ENCODE measurements at places on chromosomes 12 and 14. TPM values are rescaled to one million over a fixed set of nuclear protein-coding genes. Genes with fewer than 3 reads are reported as not detected.

DNA sequence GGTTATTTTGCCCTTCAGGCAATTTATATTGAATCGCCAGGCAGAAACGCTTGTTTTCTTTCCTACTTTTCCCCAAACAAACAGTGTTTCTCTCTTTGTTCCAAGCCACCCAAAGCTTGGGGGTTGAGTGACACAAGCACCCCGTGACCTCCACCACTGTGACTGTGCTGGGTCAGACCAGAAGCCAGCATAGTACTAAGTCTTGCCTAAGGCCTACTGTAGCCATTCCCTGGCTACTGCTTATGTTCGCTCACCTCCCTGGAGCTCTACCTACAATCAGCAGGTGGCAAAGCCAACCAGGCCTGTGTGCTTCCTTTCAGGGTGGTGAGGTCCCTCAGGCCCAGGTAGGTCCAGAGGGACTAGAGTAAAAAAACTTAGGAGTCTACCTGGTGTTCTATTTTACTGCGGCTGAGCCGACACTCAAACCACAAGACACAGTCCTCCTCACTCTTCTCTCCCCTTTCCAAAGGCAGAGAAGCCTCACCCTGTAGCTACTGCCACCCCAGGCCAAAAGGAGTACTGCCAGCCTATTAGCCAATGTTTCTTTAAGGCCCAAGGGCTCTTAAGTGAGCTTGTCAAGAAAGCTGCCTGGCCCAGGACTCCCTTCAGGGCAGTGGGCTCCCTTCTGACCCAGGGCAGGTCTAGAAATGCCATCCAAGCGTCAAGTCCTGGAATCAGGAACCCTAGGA, 411.8 kb upstream of the MIS18BP1 start:
- DNase-seq, result no peak

DNA sequence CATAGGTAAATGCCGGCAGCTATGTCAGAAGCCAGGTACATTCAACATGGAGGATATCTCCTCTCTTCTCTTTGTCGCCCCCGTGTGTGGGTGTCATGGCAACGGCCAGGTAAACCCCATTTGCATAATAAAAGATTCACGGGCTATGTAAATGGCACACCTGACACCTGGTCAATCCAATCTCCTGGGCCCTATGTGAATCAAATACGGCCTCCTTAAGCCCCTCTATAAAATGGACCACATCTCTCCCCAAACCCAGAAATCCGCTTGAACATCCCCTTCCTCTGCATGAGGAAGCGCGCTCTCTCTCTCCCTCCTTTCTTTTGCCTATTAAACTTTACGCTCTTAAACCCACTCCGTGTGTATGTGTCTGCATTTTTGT, 363.7 kb downstream of the SOX5 start:
- DNase-seq, result no peak

DNA sequence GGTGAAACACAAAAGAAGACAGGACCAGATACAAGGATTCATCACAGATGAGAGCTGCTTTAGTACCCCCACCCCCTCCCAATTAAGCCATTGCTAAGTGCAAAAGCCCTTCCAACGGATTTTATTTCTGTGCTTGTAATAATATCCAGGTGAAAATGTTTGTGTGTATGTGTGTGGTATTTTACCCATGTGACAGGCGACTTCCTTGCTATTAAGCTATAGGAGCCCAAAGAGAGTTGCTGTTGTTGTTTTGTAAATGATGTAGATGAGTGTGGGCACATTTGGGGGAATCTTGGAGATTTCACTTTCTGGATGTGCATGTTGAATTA, 3.2 kb upstream of the HOXC4 start:
- no peak for DNase-seq

DNA sequence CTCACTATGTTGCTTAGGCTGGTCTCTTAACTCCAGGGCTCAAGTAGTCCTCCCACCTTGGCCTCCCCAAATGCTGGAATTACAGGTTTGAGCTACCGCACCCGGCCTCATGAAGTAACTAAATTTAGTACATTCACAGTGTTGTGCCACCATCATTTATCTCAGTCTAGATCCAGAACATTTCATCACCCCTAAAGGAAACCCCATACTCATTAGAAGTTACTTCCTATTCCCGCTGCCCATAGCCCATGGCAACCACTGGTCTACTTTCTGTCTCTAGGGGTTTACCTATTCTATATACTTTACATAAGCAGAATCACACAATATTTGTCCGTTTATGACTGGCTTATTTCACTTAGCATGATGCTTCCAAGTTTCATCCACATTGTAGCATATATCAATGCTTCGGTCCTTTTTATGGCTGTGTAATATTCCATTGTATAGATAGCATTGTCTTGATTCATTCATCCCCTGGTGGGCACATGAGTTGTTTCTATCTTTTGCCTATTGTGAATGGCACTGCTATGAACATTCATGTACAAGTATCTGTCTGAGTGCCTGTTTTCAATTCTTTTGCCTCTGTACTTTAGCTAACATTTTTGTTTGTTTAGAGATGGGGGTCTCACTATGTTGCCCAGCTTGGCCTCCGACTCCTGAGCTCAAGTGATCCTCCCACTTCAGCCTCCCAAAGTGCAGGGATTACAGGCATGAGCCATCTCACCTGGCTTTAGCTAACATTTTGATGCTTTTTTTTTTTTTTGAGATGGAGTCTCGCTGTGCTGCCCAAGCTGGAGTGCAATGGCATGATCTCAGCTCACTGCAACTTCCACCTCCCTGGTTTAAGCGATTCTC, 10.2 kb upstream of the SH2B3 start:
- DNase-seq, result no peak

- DNase-seq, result no peak
These were observed 15.9 kb downstream of the HHIPL1 start for GRCh38 chr14:99660794-99661193.

GRCh38 chr12:50041962-50042361, 15.4 kb upstream of the ASIC1 start:
- no peak for DNase-seq

- DNase-seq, result no peak
These were observed 35.8 kb downstream of the AKAP6 start for GRCh38 chr14:32364941-32365340.

DNA sequence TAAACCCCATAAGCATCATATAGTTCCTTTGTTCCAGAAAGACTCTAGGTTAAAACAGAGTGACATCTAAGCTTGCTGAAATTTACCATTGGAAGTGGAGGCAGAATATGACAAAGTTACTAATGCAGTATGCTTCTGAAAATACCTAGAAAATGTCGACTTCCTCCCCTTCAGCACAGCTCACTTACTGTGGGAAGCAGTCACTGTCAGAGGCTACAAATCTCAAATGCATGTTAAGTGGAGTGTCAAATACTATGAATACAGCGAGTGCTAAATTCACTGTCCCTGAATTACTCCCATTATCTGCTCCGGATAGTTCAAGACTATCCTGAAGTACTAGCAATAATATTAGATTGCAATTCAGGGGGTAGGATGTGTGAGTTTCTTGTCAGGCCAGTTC, 1454.6 kb downstream of the AACS start:
- no peak for DNase-seq

DNA sequence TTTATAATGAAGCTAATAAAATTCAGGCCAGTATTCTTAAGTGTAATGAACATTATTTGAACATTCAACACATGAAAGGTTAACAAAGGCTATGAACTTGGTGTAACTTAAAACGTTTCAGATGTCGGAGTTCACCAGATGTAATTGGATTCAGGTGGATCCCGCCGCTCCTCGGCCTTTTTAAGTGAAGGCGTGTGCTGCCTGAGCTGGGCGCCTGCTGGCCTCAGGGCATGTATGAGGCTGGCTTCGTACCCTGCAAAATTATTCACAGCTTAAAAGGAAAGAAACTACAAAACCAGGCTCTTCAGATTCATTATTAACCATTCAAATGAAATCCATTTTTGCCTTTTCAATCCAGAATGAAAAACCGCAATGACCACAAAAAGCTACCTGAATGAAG, 69.9 kb downstream of the WIF1 start:
- no peak for DNase-seq

DNA sequence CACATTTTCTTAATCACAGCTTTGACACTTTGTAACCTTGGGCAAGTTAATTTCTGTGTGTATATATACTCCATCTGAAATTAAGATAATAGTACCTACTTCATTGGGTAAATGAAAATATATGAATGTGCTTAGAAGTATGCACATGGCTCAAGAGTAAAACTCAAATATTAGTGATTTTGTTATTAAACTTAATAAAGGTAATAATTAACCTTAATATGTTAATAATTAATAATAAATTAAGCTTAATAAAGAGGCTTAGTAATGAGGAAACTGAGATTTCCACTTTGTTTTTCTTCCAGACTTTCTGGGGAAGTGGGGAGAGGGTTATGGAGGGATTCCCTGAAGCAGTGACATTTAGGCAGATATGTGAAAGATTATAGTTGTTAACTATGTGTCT, 19.8 kb downstream of the USP15 start:
- no peak for DNase-seq

DNA sequence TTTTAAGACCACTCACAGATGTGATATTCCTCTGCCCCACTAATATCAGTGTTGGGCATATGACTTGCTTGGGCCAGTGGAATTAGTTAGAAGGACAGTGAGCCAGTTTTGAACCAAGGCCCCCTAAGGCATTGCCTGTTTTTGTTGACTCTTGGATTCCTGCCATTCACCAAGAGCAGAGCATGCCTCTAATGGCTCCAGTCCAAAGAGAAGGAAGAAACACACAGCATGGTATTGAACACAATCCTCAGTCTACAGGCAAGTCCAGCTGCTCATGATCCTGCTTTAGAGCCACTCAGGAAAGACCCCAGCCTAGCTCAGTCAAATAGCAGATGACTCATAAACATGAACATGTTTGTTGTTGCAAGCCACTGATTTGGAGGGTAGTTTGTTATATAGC, 1201.5 kb downstream of the BCL11B start:
- DNase-seq, result no peak

- DNase-seq, result peak; percentile 67
These were observed 44.0 kb upstream of the REP15 start for GRCh38 chr12:27652174-27652763.

DNA sequence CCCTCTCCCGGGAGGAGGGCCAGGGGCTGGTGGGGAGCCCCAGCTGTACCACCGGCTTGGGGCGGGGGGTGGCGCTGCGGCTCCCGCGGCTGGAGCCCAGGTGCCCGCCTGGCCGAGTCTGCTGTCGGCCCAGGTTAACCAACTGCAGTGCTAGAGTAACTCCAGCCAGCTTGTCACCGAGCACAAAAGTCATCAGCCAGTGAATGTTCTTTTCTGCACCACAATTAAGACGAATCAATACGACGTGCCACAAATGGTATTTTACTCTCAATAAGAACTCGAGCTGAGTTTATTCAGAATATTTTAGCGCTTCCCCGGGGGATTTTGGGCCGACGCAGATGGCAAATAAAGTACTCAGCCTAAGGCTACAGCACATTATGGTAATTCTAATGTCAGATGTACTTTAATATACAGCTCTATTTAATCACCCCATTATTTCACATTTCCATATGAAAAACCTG, 83.2 kb downstream of the BCL11B start:
- no peak for DNase-seq

- no peak for DNase-seq
These were observed 109.1 kb upstream of the PLXNC1 start for GRCh38 chr12:94039199-94039840.

- DNase-seq, result peak; percentile 50
These were observed 82.0 kb downstream of the ETV6 start for GRCh38 chr12:11731455-11731854.

GRCh38 chr12:75489613-75490210, 9.2 kb downstream of the GLIPR1 start:
- DNase-seq, result peak; percentile 76

DNA sequence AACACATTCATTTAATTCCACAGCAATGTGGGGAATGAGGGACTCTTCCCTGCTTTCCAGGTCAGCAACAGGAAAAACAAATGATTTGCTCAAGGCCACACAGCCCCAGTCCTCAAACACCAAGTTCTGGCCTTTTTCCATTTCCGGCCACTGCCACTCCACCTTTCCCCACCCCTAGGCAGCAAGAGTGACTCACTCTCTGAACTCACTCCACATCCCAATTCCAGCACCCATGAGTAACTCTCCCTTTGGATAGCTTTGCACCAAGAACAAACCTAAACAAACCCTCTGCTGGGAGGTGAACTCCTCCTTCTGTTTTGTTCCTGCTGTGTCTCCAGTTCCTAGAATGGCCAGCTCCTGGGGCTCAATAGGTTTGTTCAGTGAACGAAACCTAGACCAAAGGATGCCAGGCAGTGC, 30.4 kb upstream of the PLEKHG6 start:
- peak; percentile 95 for DNase-seq

- DNase-seq, result no peak
These were observed 31.7 kb upstream of the APPL2 start for GRCh38 chr12:105267711-105268110.

DNA sequence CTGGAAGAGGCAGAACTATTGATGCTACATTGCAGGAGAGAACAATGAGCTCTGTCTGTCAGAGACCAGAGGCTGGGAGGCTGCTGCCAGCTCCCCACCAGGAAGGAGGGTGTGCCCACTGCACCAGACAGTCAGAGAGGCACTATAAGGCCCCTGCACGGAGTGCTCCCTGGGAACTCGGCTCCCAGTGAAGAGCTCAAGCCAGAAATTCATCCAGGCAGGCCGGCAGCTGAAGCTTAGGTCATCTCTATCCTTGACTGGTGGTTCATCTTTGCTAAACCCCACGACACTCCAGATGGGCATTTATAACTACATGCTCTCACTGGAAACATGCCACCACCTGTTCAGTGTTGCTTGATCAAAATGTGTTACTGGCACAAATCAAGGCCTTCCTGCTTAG, 65.1 kb upstream of the GPATCH2L start:
- no peak for DNase-seq

DNA sequence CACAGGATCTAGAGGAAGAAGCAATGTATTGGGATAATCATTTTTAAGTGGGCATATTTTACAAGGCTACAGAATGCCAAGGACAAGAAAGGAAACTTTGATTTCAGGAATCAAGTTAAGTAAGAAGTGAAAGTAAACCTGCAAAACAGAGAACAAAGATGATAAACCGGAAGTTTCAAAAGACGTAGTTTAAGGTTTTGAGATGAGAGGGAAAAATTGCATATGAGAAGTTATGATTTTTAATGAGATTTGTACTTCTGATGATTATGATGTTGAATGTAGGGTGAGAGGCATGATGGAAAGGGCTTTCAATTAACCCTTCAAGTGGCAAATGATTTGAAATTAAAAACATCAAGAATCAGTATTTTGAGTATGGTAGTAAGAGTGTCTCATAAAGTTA, 134.9 kb downstream of the CAPZA3 start:
- no peak for DNase-seq

GRCh38 chr12:74490390-74491064, 47.1 kb upstream of the ATXN7L3B start:
- DNase-seq, result no peak

Gene LRRK2
- polyA plus RNA-seq, result 0.42 TPM

Gene PTPRQ
- polyA plus RNA-seq, result not detected

Gene KRT85
- polyA plus RNA-seq, result not detected

Gene SLC8A3
- 0.40 TPM for polyA plus RNA-seq

Gene NFATC4
- 0.12 TPM for polyA plus RNA-seq

Gene ADAM21
- polyA plus RNA-seq, result 0.71 TPM

Gene GDF3
- not detected for polyA plus RNA-seq
